ENCODE measurements at places on chromosomes 2 and 18. TPM values are rescaled to one million over a fixed set of nuclear protein-coding genes. Genes with fewer than 3 reads are reported as not detected.

The LRP1B gene
- total RNA-seq: 1.5 TPM

The RAX gene
- total RNA-seq: not detected

The CAPN14 gene
- total RNA-seq: 0.47 TPM

The HRH4 gene
- not detected for total RNA-seq

The ZNF385B gene
- 3.4 TPM for total RNA-seq

The NAT8 gene
- not detected for total RNA-seq

The ALK gene
- 2.1 TPM for total RNA-seq

The TP53I3 gene
- 40.8 TPM for total RNA-seq

The GPR75 gene
- 4.7 TPM for total RNA-seq

The GBX2 gene
- 21.3 TPM for total RNA-seq

DNA sequence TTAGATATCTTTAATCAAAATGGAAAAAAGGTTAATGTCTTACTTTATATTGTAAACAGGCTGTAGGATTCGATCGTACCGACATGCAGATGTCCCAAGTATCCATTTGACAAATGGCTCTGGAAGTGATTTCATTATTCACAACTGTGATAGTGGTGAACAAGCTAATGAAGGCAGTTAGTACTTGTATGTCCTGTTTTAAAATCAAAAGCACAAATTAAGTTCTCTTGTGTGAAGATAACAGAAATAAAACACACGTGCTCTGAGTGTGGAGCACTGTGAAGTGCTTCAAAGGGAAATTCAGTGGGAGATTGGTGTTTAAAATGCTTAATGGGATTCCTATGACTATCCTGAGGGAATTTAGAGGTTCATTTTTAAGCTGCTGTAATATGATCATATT lies 8.6 kb upstream of the LRP1B start:
- no peaks in the 10 kb centered on the region for H3K36me3 ChIP-seq
- H3K27ac ChIP-seq: no peak overlapping the region
- DNase-seq: no peak
- H3K27me3 ChIP-seq: peaks cover 19% of the 10 kb centered on the region
- peaks cover 5% of the 10 kb centered on the region for H3K4me1 ChIP-seq

DNA sequence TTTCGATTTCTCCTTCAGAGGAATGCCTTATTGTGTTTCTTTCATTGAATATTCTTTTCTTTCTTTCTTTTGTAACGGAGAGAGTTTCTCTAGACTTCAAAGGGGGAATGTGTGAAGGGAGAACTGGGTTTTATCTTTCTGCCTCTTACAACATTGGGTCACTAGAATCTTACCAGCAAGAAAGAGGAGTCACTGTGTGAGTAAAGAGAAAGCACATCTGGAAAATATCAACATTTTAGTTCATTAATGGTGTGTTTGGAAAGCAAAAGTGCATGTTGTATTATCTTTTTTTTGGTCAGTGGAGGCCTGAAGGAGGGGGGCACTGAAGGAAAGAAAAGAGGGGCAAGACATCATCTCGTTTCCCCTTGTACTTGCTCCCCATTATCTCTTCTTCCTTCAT lies 86.6 kb upstream of the THOC1 start:
- no peaks in the 10 kb centered on the region for H3K27me3 ChIP-seq
- DNase-seq: no peak
- no peaks in the 10 kb centered on the region for H3K36me3 ChIP-seq
- H3K27ac ChIP-seq: no peak overlapping the region
- H3K4me1 ChIP-seq: no peaks in the 10 kb centered on the region
- H3K4me3 ChIP-seq: no peak overlapping the region

GRCh38 chr2:11870584-11870983 lies 124.2 kb downstream of the LPIN1 start:
- peaks cover 7% of the 10 kb centered on the region for H3K4me1 ChIP-seq
- no peak for DNase-seq
- H3K27ac ChIP-seq: no peak overlapping the region
- no peak overlapping the region for H3K4me3 ChIP-seq

GRCh38 chr2:37472959-37473358 lies 128.5 kb downstream of the QPCT start:
- no peak overlapping the region for H3K4me3 ChIP-seq
- H3K27ac ChIP-seq: no peak overlapping the region
- H3K4me1 ChIP-seq: peaks cover 7% of the 10 kb centered on the region
- H3K27me3 ChIP-seq: peaks cover 4% of the 10 kb centered on the region
- no peak for DNase-seq

DNA sequence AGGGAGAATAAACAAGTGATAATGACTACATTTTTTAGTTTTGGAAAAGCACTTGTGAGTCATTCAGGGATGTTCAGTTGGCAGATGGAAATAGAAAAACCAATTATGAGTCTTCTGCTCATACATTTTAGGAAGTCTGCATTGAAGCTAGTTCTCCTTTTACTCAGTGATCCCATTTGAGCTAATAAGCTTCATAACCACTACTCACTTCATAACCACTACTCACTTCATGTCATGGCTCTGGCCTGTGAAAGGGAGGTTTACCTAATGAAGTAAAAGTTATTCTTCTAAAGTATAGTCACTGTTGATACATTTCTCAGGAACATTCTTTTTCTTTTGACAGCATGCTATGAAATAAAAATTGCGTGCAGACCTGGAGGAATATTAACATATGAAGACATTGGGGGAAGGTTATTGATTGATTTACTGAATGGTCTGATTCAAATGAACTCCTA lies 948.7 kb downstream of the TSN start:
- H3K27ac ChIP-seq: no peak overlapping the region
- no peaks in the 10 kb centered on the region for H3K36me3 ChIP-seq
- no peak for DNase-seq
- H3K4me1 ChIP-seq: no peaks in the 10 kb centered on the region

DNA sequence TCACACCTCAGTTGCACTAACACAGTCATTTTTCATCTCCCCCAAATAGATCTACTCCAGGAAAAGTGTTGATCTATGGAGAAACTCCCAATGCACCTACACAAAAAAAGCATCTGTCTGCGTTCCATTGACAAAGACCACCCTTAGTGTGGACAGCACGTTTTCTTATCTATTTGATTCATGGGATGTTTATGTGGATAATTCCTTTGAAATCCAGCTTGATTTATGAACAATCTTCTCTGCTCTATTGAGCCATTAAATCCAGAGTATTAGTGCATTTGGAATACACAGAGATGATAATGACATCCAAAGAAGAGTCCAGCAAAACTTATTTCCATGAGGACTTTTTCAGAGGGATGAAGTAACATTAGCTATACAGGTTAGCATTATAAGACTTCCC lies 1221.9 kb upstream of the NXPH2 start:
- no peak for DNase-seq
- no peaks in the 10 kb centered on the region for H3K4me1 ChIP-seq
- no peak overlapping the region for H3K27ac ChIP-seq
- no peak overlapping the region for H3K4me3 ChIP-seq
- H3K36me3 ChIP-seq: no peaks in the 10 kb centered on the region

DNA sequence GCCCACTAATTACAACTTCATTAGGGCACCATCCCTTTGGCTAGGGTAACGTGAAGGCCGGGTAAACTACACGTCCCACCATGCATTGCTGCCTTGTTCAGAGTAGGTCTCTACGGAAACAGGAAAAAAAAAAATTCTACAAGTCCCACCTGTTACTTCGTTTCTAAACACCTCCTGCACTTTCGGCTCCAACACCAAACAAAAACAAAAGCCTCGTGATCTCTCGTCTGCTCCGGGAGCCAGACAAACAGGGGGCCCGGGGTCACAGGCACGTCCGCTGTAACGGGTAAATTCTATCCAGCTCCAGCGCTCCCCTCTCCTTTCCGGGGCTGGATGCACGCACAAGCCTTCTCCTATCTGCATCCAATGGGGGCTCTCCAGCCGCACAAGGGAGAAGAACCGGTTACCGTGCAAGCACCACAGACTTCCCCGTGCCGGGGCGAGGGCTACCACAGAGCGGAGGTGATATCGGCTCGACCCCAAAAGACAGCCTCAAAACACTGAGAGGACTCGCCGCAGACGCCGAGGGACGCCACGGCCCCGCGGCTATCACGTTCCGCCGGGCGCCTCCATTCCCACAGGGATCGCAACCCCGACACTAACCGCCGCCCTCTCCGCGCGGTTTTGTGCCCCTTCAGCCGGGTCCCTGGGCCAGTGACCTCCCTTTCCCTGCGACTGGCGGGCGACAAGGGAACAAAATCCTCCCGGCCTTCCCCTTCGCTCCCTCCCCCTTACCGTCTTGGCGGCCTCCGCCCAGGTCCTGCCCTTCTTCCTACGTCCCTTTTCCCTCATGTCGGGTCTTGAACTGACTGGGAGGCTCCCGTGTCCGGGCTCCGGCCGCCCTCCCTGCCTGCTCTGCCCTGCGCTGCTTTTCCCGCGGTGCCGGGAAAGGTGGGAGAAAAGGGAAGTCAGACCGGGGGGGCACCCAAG lies 591 bp downstream of the ASXL2 start:
- H3K4me1 ChIP-seq: peaks cover 24% of the 10 kb centered on the region
- peak overlapping the region; percentile 95 for H3K4me3 ChIP-seq
- H3K27ac ChIP-seq: peak overlapping the region; percentile 86
- peaks cover 25% of the 10 kb centered on the region for H3K27me3 ChIP-seq

DNA sequence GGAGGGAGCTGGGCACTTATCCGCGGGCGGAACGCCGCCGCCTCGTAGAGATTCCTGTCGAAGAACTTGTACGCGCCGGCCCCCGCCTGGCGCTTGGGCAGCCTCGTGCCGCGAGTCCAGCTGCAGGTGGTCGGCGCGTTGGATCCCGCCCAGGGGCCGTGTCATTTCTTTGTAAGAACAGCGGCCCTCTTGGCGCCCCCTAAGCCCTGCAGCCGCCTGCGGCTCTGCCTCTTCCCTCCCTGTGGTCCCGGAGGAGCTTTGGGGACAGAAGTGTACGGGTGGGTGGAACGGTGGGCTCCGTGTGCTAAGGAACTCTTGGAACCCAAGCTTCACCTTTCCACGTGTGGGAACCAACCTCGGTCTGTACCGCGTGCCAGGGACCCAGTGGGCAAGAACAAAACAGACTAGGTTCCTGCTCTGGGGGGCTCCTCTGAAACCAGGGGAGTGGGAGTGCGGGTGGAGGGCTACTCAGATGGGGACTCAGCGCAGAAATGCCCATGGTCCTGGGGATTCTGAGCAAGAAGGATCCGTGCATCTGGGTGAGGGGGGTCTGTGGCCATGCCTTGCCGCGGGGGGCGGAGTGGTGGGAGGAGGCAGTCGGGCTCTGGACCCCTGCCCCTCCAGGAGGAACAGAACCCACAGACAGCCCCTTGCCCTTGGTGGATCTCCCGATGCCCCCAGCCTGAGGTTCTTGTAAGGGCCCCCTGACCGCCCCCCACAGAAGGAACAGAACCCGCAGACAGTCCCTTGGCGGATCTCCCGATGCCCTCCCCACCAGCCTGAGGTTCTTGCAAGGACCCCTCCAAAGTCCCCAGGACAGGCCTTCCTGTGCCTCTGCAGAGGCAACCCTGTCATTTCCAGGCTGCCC lies 1.5 kb downstream of the GPC1 start:
- no peak overlapping the region for H3K27ac ChIP-seq
- DNase-seq: no peak
- peaks cover 14% of the 10 kb centered on the region for H3K4me1 ChIP-seq
- H3K4me3 ChIP-seq: peak overlapping the region; percentile 82
- no peaks in the 10 kb centered on the region for H3K36me3 ChIP-seq

- no peak overlapping the region for H3K27ac ChIP-seq
- H3K36me3 ChIP-seq: no peaks in the 10 kb centered on the region
- no peaks in the 10 kb centered on the region for H3K27me3 ChIP-seq
- DNase-seq: no peak
- H3K4me1 ChIP-seq: peaks cover 67% of the 10 kb centered on the region
These were observed 33.4 kb downstream of the MYCN start for GRCh38 chr2:15973481-15974401.

DNA sequence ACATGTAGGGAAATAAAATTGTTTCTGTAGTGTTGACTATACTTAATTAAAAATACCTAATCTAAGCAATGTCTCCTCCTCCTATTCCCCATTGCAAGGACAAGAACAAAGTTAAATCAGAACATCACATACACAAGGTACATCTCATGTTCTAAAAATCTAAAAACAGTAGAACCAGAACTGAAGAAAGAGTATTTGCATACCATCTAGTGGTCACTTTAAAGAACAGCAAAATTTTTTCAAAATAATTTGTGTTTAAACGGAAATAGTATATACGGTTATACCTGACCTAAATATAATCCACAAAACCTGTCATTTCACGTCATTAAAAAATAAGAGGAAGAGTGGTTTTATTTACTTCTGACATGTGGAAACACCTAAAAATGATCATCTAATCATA lies 294.3 kb upstream of the KCNH7 start:
- H3K27ac ChIP-seq: no peak overlapping the region
- no peak for DNase-seq
- H3K36me3 ChIP-seq: no peaks in the 10 kb centered on the region
- no peaks in the 10 kb centered on the region for H3K27me3 ChIP-seq
- no peak overlapping the region for H3K4me3 ChIP-seq

DNA sequence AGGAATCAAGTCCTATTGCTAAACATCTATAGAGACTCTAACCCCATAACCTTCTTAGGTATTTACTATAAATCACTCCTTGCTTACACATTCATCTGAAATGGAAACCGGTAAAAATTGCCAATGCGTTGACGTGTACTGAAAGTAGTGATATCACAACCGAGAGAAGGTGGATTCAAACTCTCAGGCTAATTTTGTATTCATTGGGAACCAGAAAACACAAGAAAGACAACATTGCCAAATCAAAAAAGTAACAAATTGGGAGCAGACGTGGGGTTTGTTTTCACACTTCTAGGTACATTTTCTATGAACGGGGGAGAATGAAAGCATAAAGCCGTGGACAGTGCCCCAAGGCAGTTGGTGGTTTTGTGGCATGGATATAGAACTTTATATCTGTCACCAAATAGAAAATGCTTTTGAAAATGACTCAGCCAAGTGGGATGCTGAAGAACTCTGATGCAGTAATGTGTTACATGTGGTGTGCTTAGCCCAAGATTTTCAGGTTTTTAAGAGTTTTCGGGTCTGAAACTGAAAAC lies 155.1 kb upstream of the RASGRP3 start:
- H3K4me1 ChIP-seq: peaks cover 10% of the 10 kb centered on the region
- DNase-seq: no peak
- no peaks in the 10 kb centered on the region for H3K36me3 ChIP-seq
- no peak overlapping the region for H3K27ac ChIP-seq
- H3K4me3 ChIP-seq: no peak overlapping the region

- H3K27ac ChIP-seq: peak overlapping the region; percentile 73
These were observed 4.5 kb upstream of the MAL start for GRCh38 chr2:95021023-95021416.

DNA sequence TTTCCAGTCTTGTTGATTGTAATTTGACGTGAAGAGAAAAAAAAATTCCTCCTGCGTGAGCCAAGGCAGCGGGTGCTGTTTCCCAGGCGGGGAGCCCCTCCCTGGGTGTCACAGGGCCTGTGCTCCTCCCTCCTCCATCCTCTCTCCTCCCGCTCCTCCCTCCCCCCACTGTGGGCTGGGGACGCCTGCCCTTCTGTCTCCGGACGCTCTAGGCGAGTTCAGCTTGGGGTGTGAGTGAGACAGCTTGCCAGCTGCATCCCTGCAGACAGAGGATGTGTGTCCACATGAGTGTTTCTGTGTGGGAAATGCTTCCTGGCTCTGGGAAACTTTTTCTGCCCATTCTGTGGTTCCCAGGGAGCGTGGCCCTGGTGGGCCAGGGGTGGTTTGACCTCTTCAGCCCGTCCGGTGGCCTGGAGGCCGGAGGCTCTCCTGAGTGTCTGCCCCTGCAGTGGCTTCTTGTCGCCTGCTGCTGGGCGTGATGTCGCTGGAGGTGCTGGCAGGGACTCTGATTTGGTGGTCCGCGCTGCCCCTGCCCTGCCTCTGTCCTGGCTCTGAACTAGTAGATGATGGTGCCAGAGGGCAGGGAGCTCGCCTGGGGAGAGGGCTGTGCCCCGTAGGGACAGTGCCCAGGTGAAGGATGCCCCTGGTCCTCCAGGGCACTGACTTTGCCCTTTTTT lies 96.4 kb downstream of the USP40 start:
- DNase-seq: no peak
- no peak overlapping the region for H3K4me3 ChIP-seq
- H3K36me3 ChIP-seq: peaks cover 8% of the 10 kb centered on the region
- H3K27ac ChIP-seq: peak overlapping the region; percentile 68
- H3K27me3 ChIP-seq: no peaks in the 10 kb centered on the region

Measured in neural crest cell (in vitro differentiated cells).